ENCODE measurements at places on chromosomes 7 and 10. TPM values are rescaled to one million over a fixed set of nuclear protein-coding genes. Genes with fewer than 3 reads are reported as not detected.

The AGMO gene
- total RNA-seq: not detected

The PTTG1IP2 gene
- total RNA-seq: not detected

- DNase-seq: no peak
- no peak overlapping the region for H3K27ac ChIP-seq
- H3K27me3 ChIP-seq: no peaks in the 10 kb centered on the region
- H3K4me1 ChIP-seq: no peaks in the 10 kb centered on the region
- no peaks in the 10 kb centered on the region for H3K36me3 ChIP-seq
Observed at GRCh38 chr10:128867210-128867609, 599.8 kb upstream of the MGMT start.

GRCh38 chr10:38072552-38072951, 21.6 kb upstream of the ZNF37A start:
- H3K36me3 ChIP-seq: no peaks in the 10 kb centered on the region
- H3K4me3 ChIP-seq: no peak overlapping the region
- no peak for DNase-seq
- peaks cover 2% of the 10 kb centered on the region for H3K4me1 ChIP-seq
- H3K27me3 ChIP-seq: no peaks in the 10 kb centered on the region
- no peak overlapping the region for H3K27ac ChIP-seq
